ENCODE measurements at places on chromosomes 5 and 9.

DNA sequence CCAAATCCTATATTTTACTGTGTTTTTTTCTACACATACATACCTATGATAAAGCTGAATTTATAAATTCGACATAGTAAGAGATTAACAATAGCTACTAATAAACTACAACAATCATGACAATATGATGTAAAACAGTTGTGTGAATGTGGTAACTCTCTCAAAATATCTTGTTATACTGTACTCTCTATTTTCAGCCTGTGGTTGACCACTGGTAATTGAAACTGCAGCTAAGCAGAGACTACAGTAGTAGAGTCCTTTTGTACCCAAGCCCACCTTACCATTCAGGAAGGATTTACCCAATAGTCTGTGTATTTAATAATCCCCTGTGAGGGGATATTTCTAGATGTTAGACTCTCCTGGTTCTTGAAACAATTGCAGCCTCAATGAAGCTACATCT is 86.7 kb downstream of the FAM114A2 start:
- no peaks in the 10 kb centered on the region for H3K36me3 ChIP-seq
- H3K4me3 ChIP-seq = no peak overlapping the region
- peaks cover 4% of the 10 kb centered on the region for H3K27me3 ChIP-seq
- no peaks in the 10 kb centered on the region for H3K4me1 ChIP-seq

GRCh38 chr9:12416716-12417115 is 276.5 kb upstream of the TYRP1 start:
- H3K27ac ChIP-seq = no peak overlapping the region
- H3K27me3 ChIP-seq = no peaks in the 10 kb centered on the region
- no peak for DNase-seq
- no peaks in the 10 kb centered on the region for H3K4me1 ChIP-seq

- H3K27ac ChIP-seq = peak overlapping the region; percentile 97
- peak overlapping the region; percentile 42 for H3K4me3 ChIP-seq
- peaks cover 26% of the 10 kb centered on the region for H3K36me3 ChIP-seq
- H3K27me3 ChIP-seq = no peaks in the 10 kb centered on the region
- peaks cover 75% of the 10 kb centered on the region for H3K4me1 ChIP-seq
These were observed 699 bp downstream of the AKNA start for GRCh38 chr9:114386886-114387679.

DNA sequence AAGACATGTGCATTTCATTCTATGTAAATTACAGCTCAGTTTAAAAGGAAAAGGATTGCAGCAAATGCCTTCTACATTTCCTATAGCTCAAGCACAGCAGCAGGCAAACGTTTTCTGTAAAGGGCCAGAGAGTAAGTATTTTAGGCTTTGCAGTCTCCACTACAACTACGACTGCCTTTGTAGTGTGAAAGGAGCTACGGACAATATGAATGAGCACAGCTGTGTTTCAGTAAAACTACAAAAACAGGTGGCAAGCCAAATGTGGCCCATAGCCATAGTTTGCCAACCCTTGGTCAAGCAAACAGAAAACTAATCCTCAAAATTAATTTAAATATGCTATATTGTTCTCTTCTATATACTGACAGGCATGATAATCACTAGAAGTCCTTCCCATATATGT is 7.2 kb downstream of the PTBP3 start:
- no peaks in the 10 kb centered on the region for H3K27me3 ChIP-seq
- H3K4me1 ChIP-seq = peaks cover 24% of the 10 kb centered on the region
- no peak overlapping the region for H3K27ac ChIP-seq
- H3K4me3 ChIP-seq = no peak overlapping the region

DNA sequence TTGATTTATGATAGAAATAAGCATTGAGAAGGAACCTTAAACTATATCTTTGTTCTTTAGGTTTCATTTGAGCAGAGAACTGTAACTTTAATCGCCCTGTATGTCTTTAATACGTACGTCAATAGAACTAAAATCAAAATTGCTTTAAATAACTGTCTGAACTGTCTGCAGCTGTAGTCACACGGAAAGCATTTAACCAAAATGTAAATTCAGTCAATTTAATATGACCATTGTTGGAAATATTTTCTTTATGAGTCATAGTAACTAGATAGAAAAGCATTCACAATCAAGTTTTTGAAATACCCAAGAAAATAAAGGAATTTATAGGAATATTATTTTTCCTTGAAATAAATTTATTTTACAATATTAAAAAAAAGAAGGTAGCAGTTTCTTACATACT is 157.1 kb upstream of the CDH6 start:
- DNase-seq = no peak
- no peaks in the 10 kb centered on the region for H3K36me3 ChIP-seq
- H3K27ac ChIP-seq = no peak overlapping the region

GRCh38 chr9:133954862-133955529 is 37.1 kb downstream of the VAV2 start:
- no peak overlapping the region for H3K4me3 ChIP-seq
- DNase-seq = no peak
- H3K27me3 ChIP-seq = no peaks in the 10 kb centered on the region
- no peaks in the 10 kb centered on the region for H3K36me3 ChIP-seq
- no peak overlapping the region for H3K27ac ChIP-seq

GRCh38 chr9:4537581-4537980 is 47.3 kb downstream of the SLC1A1 start:
- DNase-seq = no peak
- H3K27ac ChIP-seq = no peak overlapping the region
- no peaks in the 10 kb centered on the region for H3K36me3 ChIP-seq
- no peaks in the 10 kb centered on the region for H3K27me3 ChIP-seq

GRCh38 chr5:55636177-55636576 is 75.9 kb downstream of the SLC38A9 start:
- H3K36me3 ChIP-seq = peaks cover 3% of the 10 kb centered on the region
- H3K4me3 ChIP-seq = no peak overlapping the region
- no peaks in the 10 kb centered on the region for H3K27me3 ChIP-seq
- H3K27ac ChIP-seq = no peak overlapping the region
- no peak for DNase-seq

DNA sequence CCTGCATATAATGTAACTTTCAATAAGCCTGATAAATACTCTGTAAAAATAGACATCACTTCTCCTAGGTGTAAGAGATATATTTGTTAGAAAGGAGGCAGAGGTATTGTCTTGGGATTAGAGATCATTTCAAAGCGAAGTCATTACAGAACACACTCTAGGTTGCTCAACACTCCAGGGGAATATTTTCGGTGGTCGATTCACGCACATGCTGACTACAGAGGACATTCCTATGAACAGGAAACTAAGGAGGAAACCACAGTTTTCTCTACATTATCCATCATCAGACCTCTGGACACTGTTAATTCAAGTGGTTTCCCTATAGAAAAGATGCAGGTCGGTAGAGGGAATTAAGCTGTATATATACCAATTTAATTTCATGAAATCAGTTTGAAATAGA is 370.0 kb downstream of the NDUFS4 start:
- no peak overlapping the region for H3K4me3 ChIP-seq
- H3K27ac ChIP-seq = no peak overlapping the region
- H3K27me3 ChIP-seq = no peaks in the 10 kb centered on the region

DNA sequence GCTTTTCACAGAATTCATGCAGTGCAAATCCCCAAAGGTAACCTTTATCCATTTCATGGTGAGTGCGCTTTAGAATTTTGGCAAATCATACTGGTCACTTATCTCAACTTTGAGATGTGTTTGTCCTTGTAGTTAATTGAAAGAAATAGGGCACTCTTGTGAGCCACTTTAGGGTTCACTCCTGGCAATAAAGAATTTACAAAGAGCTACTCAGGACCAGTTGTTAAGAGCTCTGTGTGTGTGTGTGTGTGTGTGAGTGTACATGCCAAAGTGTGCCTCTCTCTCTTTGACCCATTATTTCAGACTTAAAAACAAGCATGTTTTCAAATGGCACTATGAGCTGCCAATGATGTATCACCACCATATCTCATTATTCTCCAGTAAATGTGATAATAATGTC is 21.3 kb downstream of the PCA3 start:
- H3K27me3 ChIP-seq = no peaks in the 10 kb centered on the region
- no peaks in the 10 kb centered on the region for H3K4me1 ChIP-seq
- no peak overlapping the region for H3K27ac ChIP-seq
- no peaks in the 10 kb centered on the region for H3K36me3 ChIP-seq
- DNase-seq = no peak

- no peaks in the 10 kb centered on the region for H3K36me3 ChIP-seq
- DNase-seq = no peak
- no peak overlapping the region for H3K4me3 ChIP-seq
- H3K27me3 ChIP-seq = peaks cover 19% of the 10 kb centered on the region
- H3K4me1 ChIP-seq = no peaks in the 10 kb centered on the region
These were observed 142.9 kb downstream of the BNC2 start for GRCh38 chr9:16727452-16728136.

GRCh38 chr5:163475411-163475810 is 15.0 kb downstream of the HMMR start:
- H3K4me3 ChIP-seq = no peak overlapping the region
- no peak overlapping the region for H3K27ac ChIP-seq
- H3K36me3 ChIP-seq = peaks cover 99% of the 10 kb centered on the region
- no peaks in the 10 kb centered on the region for H3K4me1 ChIP-seq
- no peaks in the 10 kb centered on the region for H3K27me3 ChIP-seq

- H3K4me1 ChIP-seq = no peaks in the 10 kb centered on the region
- H3K27me3 ChIP-seq = no peaks in the 10 kb centered on the region
- no peaks in the 10 kb centered on the region for H3K36me3 ChIP-seq
- no peak overlapping the region for H3K4me3 ChIP-seq
These were observed 104.2 kb upstream of the IER5L start for GRCh38 chr9:129282272-129282671.

GRCh38 chr9:89853161-89853560 is 248.3 kb downstream of the GADD45G start:
- no peaks in the 10 kb centered on the region for H3K4me1 ChIP-seq
- H3K27me3 ChIP-seq = no peaks in the 10 kb centered on the region
- no peak for DNase-seq
- no peaks in the 10 kb centered on the region for H3K36me3 ChIP-seq

GRCh38 chr5:58143727-58144126 is 316.2 kb downstream of the PLK2 start:
- H3K36me3 ChIP-seq = no peaks in the 10 kb centered on the region
- no peak overlapping the region for H3K27ac ChIP-seq
- H3K4me3 ChIP-seq = no peak overlapping the region
- H3K4me1 ChIP-seq = no peaks in the 10 kb centered on the region
- no peak for DNase-seq

DNA sequence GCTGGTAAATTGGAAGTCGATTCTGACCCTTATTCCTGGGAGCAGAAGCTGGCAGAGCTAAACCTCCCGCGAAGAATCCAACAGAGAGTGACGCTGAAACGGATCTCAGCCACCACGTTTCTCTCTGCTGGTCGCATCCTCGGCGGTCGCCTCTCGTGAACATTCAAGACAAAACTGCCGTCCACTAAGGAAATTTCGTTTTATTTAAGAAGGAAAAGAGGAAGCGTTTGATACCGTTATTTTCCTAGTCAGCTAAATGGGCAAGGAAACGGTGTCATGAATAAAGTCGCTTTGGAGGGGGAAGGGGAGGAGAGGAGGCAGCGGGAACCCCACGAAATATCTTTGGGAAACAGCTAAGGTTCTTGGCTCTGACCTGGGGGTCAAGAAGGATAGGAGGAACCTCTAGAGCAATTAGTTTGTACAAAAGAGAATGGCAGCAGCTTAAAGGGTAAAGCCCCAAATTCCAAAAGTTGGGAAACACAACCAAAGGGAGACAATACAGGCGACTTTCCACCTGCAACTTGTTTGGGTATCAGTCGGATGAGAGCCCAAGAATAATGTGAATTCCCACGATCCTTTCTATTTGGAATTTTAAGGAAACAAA is 1.9 kb downstream of the FOXB2 start:
- DNase-seq = no peak
- H3K36me3 ChIP-seq = no peaks in the 10 kb centered on the region
- H3K27ac ChIP-seq = no peak overlapping the region
- H3K4me1 ChIP-seq = no peaks in the 10 kb centered on the region
- H3K4me3 ChIP-seq = no peak overlapping the region

DNA sequence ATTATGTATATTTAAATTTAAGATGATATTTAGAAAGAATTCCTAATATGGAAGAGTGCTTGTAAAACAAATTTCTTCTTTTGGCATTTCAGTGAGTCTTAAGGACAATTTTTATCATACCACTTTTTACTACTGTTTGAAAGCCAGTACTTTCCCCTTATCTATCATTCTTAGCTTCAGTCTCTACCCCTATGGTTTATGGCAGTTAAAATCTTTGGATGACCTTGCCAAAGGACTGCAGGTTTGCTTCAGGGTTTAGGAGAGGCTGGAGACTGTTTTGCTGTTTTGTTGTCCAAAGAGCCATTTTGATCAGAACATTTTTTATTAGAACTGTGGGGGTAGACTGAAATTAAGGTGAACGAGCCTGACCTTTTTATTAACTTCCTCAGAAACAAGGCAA is 30.8 kb downstream of the SLC38A9 start:
- no peaks in the 10 kb centered on the region for H3K36me3 ChIP-seq
- no peak for DNase-seq
- peaks cover 13% of the 10 kb centered on the region for H3K4me1 ChIP-seq
- H3K4me3 ChIP-seq = no peak overlapping the region

DNA sequence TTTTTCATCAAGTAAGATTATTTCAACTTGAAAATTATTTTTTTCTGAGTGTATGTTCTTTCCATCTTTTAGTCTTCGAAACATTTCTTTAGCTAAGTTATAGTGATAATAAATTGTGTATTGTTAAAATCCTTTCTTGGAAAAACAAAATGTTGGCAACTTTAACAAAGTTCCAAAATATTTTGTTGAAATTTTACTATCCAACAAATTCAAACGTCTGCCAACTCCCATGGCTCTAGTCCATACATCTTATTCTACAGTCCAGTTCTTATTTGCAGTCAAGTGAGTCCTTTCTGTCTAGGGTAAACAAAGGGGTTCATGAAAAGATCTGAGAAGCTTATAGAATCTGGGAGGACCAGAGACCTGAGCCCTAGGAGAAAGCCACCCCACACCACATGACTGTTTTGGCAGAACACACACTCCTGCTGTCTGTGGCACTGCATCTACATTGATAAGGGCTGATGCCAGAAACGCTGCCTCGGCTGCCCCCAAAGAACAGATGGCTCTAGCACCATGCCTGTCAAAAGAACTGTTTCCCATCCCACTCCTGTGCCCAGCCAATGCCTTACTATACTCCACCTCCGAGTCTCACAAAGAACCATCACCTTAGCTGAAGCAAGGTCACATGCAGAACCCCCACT is 47.5 kb downstream of the FEM1C start:
- H3K36me3 ChIP-seq = no peaks in the 10 kb centered on the region
- no peak overlapping the region for H3K27ac ChIP-seq
- no peaks in the 10 kb centered on the region for H3K4me1 ChIP-seq
- no peak overlapping the region for H3K4me3 ChIP-seq

- no peaks in the 10 kb centered on the region for H3K4me1 ChIP-seq
- no peak overlapping the region for H3K4me3 ChIP-seq
- H3K27me3 ChIP-seq = no peaks in the 10 kb centered on the region
- H3K27ac ChIP-seq = no peak overlapping the region
- no peaks in the 10 kb centered on the region for H3K36me3 ChIP-seq
These were observed 63.7 kb upstream of the PPP2CA start for GRCh38 chr5:134289509-134290113.

Data from DND-41 (cell line).